ENCODE measurements at places on chromosomes 5 and 9.

- DNase-seq = no peak
Measured at GRCh38 chr9:22037954-22038690, 29.0 kb upstream of the CDKN2B start.

DNA sequence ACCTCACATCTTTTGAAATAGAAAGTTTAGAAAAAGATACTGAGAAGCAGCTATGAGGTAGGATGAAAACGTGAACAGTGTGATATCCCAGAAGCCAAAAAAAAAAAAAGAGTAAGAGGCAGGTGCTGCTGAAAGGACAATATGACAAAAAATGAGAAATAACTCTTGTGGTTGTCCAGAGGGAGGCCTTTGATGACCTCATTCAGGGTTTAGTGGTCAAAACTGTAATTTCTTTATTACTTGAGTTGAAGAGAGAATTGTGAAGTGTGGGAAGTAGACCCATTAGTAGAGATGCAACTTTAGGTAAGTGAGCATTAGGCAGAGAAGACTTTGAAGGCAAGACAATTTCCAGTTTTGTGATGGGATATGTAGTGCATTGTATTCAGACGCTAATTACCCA, 1306.3 kb upstream of the ACO1 start:
- no peak for DNase-seq

DNA sequence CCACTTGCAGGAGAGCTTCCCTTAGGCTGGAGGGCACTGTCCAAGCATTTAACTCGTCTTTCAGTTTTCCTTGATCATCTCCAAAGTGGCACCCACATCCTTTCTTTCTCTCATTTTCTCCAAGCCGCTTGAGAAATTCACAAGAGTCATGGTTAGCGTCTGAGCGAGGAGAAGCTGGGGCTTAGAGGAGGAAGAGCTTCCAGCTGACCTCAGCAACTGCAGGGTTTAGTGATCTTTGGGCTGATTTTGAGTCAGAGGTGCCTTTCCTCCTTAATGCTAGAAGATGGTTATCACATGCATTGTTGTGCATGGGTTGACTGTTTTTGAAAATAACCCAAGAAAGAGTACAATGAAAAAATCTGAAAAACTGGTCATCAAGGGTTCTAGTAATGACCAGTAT, 134.7 kb downstream of the GADD45G start:
- no peak for DNase-seq

GRCh38 chr5:107319901-107320300, 350.8 kb downstream of the EFNA5 start:
- no peak for DNase-seq

DNA sequence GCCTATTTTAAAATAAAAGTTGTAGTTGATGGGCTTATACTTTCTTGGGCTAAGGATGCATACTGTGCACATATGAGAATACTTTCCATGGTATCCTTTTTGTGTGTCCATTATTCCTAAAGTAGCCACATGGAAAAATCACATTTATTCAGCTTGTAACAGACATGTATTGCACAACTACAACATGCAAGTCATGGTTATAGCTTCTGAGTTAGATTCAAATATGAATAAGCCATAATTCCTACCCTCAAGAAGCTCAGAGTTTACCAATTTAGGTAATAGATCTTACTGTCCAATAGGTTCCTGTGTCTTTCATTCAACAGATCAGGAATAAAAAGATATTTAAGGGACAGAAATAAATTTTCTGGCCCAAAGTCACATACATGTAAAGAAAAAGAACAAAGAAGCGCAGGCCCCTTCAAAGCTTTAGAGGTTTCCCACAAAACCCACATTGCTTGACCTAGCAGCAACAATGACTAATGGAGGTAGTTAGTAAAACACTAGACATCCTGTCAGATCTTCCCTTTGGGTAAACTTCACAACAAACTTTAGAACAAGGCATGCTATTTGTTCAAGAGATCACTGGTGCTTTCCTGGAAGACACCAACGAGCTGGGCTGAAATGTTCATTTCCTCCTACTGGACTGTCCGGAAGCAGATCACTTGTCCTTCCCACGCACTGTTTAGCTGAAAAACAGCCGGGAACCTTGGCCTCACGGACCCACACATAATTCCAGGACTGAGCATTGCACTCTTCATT, 78.4 kb upstream of the ITGA1 start:
- peak; percentile 8 for DNase-seq

- no peak for DNase-seq
Measured at GRCh38 chr9:31166516-31166915, 1217.9 kb upstream of the ACO1 start.

DNA sequence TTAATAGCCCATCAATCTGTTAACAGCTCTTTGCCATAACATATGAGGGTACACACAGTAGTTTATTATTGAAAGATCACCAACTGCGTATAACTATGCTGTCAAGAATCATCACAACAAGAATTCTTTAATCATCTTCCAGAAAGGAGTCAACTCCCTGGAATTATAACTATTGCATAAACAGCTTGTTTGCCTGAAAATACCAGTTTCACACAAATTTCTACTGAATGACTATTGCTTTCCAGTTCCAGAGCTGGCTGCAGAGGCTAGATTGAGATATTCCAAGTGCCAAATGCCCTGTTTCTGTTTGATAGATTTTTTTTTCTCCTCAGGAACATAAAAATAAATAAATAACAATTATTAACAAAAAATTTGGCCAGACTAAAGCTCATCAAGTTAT, 444.7 kb downstream of the TLE1 start:
- DNase-seq = no peak

GRCh38 chr9:96420468-96421219, 2.5 kb upstream of the ZNF367 start:
- DNase-seq = no peak

GRCh38 chr9:93865245-93865644, 89.9 kb downstream of the BARX1 start:
- DNase-seq = no peak

- no peak for DNase-seq
Measured at GRCh38 chr9:91837981-91838731, 111.9 kb downstream of the ROR2 start.

- DNase-seq = no peak
Measured at GRCh38 chr5:11491404-11492075, 412.7 kb downstream of the CTNND2 start.

- no peak for DNase-seq
Measured at GRCh38 chr5:65070026-65070425, 301.3 kb downstream of the CWC27 start.

DNA sequence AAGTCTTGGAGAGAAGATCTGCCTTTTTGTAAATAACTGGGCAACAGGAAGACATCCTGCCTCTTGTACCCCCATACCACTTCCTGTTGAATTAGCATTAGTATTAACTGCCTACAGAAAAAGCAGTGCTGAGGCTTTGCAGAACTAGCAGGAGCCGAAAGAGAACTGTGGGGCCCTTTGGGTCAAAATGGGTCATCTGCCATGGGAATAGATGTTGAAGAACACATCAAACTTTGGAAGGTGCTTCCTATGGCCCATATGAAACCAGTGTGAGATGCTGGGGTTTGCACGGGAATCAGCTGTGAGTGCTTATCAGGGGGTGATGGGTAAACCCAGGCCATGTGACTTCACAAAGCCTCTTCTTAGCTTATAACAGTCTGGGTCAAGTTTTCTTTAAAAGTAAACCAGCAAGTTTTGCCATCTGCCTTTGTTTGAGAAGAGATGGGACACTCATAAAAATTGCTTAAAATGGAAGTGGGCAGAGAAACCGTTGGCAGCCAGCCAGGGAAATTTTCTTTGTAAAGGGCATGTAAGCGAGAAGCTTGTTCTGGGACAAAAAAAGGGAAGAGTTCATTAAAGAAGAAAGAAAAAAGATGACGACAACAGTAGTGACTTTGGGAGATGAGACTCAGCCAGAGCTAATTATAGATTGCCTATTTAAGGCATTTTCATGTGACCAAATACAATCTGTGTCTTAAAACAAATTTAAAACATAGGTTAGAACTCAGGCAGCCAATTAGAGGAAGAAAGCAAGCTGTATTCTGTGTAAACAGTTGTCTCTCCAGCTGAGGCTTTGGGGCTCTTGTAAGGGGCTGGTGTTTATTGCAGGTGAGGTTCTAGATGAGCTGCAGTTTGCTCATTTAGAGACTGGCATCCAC, 4.4 kb downstream of the SLC25A25 start:
- peak; percentile 61 for DNase-seq

DNA sequence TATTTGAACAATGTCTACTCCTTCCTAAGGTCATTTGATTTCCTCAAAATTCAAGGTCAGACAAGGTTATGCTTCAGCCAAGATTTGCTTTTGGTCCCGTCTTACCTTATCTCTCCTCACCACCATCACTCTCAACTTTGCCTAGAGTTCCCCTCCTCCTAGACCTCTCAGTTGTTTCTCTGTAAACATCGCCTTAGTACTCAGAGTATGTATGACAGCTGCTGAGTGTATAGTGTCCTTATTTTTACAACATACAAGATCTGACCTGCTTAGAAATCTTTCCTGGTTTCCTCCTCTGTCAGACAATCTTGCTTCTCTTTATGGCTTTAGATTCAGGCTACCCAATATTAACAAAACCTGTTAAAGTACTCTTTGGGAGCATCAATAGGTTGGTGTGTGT, 50.0 kb upstream of the C6 start:
- DNase-seq = no peak

- DNase-seq = no peak
Measured at GRCh38 chr5:79955356-79955895, 35.6 kb downstream of the MTX3 start.

GRCh38 chr9:105006514-105006913, 78.6 kb upstream of the ABCA1 start:
- DNase-seq = no peak

DNA sequence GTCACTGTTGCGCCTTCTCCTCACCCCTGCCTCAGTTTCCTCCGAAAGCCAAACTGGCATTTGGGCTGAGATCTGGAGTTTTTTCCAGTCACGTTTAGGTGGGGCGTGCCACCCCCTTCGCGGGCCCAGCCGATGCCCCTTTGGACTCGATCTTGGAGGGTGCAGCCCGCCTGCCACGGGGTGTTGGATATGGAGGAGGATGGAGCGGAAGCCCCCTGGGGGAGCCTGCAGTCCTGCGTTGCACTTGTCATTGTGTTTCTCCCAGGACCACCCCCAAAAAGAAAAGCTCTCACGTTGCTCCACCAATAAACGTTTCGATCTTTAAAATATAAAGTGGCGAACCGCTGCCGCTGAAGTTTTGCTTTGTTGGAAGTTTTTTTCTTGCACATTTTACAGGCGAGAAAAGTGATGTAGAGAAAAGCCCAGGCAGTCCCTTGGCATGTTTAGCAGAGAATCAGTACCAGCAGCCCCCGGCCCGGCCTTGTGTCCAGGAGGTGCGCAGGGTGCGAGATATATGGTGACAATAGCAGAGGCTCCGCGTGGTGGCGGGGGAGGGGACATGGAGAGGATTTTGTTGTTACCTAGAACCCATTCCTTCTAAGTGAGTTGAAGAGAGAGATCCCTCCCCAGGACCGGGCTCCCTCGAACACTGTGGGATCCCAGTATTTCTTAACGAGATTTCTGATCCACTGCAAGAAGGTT, 681 bp downstream of the F2R start:
- no peak for DNase-seq

DNA sequence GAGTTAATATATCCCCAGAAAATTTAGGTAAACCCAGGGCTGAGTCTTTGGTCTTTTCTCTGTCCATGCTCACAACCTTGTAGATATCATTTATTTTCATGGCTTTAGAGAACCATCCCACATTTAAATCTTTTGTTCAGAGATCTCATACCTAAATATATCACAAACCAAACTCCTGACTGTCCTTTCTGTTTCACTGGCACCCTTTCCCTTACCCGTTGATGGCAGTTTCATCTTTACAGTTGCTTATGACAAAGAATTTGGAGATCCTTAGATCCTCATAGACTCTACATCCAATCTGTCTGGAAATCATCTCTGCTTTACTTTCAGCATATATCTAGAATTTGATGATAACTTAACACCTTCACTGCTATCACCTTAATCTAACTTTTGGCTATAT, 19.2 kb downstream of the RNF180 start:
- DNase-seq = no peak

DNA sequence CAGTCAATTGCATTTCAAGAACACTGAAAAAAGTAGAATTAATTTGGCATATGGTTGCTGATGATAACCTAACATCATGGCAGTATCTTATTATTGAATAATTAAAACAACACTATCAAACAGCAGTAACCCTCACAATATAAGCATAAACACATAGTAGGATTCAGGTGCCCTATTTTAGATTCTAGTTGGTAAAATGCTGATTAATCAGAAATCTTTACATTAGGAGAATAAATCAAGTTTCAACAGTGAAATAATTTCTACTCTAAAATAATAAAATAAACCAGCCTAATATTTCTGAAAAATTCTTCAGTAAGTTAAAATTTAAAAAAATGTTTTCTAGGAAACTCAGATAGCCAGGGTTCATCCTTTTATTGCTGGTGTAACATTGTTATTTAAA, 76.4 kb upstream of the NUDT12 start:
- no peak for DNase-seq

DNA sequence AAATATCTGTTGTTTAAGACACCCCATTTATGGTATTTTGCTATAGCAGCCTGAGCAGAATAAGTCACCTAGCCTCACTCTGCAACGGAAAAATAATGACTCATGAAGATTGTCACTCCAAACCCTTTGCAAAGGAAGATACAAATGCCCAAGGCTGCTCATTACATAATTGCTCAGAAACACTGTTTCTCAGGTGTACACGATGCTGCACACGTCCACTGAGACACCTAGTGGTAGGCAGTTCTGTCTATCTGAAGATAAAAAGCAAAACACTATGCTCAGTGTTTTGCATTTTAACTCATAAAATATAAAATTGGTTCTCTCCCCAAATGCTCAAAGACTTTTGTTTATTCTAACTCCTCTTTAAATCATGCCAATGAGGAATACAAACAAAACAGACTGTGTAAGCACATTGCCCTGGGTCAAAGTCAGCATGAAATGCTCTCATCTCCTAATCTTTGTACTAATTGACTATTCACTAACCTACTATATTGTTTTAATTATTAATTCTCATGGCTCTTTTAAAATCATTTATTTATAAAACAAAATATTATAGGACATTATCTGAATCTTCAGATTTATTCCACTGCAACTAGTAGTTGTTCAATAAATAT, 7.7 kb upstream of the TSLP start:
- no peak for DNase-seq

- no peak for DNase-seq
Measured at GRCh38 chr5:143085319-143085917, 315.2 kb downstream of the ARHGAP26 start.

DNA sequence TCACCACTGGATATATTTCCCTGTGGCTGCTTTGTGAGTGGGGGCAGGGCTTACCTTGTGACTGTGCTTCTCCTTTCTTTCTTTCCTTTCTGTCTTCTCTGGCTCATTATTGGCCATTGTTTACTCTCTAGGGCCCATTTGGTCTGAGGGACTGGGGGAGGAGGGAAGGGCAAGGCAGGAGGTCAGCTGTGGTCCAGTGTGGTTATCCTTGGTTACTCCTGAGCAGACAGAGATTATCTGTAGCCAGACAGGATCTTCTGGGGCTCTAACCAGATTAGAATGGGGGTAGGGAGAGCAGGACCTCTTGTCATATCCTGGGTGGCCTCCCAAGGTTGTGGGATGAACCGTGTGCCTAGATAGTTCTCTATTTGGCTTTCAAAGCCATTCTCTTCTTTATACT, 71.2 kb downstream of the ANKRD55 start:
- DNase-seq = no peak

GRCh38 chr5:146007989-146008388, 71.6 kb downstream of the SH3RF2 start:
- no peak for DNase-seq

- no peak for DNase-seq
Measured at GRCh38 chr5:109922381-109922995, 232.8 kb downstream of the MAN2A1 start.
